ENCODE measurements at places on chromosomes 5 and 9.

DNA sequence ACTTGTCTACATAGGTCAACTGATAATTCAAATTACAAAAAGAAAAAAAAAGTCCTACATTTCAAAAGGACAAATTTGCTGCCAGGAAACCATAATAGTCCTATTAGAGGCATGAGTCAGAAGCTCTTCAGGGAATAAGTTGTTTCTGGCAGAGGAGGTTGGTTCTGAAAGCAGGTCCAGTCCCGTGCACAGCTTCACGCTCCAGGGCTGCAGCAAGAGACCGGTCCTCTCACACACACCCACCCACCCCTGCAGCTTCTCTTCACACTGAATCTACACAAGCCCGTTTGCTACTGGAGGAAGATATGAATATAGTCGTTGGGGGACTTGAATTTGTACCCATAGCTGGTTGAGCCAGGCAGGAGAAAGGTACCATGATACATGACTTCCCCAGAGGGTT is 36.9 kb upstream of the SLC1A3 start:
- DNase-seq, result no peak

DNA sequence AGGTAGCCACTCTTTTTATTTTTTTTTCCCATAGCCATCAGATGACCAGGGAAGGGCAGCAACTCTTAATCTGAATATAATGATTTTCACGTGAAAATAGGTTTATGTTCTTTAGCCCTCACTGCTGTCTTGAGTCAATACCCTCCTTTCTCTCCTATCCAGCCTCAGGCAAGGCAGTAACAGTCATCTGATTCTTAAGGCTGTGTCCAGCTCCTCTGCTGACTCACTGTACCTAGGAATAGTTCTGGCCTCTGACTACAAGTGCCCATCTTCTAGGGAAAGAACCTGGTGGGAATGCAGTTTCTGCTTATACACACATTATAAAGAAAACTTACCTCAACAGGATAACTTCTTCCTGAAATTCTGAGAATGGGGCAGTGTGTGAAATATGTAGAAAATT is 30.7 kb downstream of the DHX29 start:
- DNase-seq, result no peak

DNA sequence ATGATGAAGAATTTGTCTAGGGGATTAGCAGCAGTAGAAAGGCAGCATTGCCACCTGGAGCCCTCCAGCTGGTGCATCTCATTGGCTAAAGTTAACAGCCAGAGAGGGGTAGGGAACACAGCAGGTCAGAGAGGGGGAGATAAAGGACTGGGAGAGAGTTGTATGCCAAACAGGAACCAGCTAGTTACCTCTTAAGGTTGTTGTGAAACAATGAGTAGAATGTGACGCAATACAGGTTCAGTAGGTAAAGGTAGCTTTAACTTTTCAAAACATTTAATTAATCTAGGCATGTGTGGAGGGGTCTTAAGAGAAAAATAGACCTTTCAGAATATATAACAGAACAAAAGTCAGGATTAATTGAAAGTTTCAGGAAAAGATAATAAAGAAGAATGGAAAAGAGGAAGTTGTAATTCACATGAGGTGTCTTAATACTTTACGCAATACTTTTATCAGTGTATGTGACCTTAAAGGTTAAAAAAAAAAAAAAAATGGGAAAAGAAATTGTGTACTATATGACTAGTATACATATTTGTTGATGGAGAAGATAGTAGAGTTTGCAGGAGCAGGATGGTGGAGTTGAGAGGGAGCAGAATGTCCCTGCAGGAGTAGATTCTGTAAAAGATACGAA is 14.3 kb downstream of the FBXO38 start:
- no peak for DNase-seq

GRCh38 chr5:61617039-61617438 is 285.0 kb downstream of the ZSWIM6 start:
- DNase-seq, result no peak

DNA sequence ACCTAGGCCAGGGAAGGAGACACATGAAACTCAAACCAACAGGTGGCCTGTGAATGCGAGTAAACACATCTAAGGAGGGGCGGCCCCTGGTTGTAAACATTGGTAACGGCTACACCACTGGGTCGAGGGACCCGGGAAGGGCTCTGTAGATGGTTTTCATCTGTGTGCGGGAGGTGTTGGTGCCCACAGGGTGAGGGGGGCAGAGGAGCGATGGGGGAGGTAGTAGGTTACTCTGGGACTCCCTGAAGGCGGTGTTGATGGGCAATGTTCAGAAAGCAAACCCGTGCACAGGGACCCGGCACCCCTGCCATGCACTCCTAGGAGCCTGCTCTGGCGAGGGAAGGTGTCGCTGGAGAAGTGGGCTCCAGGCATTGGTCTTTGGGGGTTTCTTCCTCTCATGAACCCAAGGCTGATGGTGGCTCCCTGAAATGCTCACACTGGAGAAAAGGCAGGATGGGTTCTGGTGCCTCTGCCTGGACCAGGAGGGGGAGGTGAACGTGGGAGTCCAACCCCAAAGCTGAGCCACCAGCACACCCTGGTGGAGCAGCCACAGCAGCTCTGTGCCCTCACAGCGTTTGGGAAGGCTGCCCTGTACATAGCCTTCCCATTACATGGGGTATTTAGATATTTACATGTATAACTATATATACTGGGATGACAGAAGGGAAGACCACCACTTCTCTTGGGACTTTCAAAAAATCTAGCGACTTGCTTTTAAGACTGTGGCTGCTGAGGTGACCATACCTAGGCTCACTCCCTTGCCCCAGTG is 103.2 kb downstream of the ENTREP1 start:
- no peak for DNase-seq

DNA sequence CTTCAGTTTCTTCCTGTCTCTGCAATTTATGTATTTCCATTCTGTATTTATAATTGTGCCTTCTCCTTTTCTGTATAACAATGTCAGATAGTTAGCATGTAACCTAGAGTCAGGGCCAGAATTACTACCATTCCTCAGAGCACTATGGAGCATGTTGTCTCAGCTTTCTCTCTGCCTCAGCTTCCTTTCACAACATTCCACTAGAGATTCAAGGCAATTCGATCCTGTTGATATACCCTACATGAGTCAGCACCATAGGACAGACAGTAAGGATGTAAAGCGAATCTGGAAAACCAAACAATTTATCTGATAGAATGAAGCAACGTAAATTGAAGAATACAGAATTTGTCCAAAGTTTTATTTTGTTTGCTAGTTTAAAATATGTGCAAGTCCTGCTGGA is 728.3 kb upstream of the SEMA6A start:
- DNase-seq, result no peak

- no peak for DNase-seq
Measured at GRCh38 chr5:153658149-153658548, 167.7 kb downstream of the GRIA1 start.

DNA sequence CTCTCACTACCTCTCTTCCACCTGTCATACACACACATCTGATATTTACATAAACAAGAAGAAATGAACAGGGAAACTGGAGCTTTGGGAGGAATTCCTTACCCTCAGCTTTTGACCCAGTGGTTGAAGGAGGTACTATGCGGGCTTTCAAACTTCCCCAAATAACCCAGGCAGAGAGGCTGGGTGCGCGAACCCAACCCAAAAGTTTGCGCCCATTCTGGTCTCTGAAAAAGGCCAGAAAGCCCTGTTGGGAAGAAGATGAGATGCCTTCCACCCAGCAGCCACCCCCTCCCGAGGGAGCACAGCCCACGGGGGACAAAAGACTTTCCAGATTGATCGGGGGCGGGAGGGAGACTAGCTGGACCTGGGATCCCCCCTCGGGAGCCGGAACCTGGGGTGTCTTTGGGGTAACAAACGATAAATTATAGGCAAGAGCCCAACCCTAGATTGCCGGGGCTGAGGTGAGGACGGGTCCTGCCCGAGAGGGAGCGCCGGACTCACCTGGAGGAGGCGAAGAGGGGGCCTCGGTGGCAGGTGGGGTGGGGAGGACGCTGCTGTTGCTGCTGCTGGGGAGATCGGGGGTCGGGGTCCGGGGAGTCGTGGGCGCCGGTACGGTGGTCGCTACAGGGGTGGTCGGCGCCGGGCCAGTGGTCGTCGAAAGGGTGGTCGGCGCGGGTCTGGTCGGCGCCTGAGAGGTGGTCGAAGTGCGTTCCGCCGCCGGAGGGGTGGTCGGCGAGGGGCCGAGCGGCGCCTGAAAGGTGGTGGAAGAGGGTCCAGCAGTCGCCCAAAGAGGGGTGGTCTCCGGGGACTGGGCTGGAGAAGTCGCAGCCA is 798 bp downstream of the MEGF9 start:
- peak; percentile 79 for DNase-seq

DNA sequence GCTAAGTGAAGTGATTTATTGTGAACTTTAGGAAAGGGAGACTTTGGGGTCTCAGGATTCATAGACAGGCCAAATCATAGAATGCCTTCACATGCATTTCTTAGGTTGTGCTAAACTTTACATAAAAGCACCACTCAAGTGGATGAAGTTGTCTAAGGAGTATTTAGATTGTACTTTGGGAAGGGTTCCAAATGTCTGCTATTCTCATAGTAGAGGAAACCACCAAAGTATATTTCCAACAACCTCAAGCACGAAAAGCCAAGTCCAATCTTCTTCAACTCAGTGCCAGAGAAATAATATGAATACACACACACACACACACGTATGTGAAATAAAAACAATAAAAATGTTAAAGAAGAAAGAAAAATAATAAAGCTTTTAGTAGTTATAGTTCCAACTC is 41.8 kb downstream of the ENC1 start:
- no peak for DNase-seq

GRCh38 chr5:59296317-59297264 is 596.9 kb downstream of the PDE4D start:
- no peak for DNase-seq

DNA sequence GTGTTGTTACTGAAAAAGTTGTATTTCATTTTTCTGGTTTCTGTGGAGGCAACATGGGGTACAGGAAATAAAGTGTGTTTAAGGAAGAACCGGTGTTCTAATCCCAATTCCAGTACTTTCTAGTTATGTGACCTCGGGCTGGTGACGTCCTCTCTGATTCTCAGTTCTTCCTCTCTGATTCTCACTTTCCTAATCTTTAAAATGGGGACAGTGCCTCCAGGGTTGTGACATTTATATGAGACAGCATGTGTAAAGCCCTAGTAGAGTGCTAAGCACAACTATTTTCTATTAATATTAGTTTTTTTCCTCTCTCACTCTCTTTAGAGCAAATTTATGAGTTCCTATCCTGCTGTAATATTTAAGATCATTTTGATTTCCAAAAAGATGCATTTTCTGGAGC is 50.9 kb upstream of the PTPDC1 start:
- DNase-seq, result no peak

GRCh38 chr5:158559643-158560042 is 540.1 kb downstream of the EBF1 start:
- DNase-seq, result no peak

GRCh38 chr5:43362725-43363435 is 49.3 kb downstream of the CCL28 start:
- no peak for DNase-seq

- DNase-seq, result no peak
Measured at GRCh38 chr5:9869616-9870288, 239.6 kb upstream of the TAS2R1 start.

DNA sequence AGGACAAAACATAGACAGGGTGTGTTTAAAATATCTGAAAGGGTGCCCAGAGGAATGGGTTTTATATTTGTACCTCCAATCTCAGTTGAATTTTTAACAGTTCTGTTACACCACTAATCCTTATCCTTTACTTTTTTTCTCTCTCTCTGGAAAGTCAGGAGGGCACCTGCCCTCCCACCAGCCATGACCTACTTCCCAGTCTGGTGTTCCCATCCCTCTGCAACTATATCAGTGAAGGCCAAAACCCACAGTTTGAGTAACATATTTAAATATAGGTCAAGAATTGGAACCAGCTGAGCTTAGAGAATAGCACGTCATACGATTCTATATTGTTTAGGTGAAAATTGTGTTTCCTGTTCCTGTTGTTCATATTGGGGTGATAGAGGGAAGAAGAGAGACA is 229.8 kb downstream of the NTRK2 start:
- DNase-seq, result no peak

DNA sequence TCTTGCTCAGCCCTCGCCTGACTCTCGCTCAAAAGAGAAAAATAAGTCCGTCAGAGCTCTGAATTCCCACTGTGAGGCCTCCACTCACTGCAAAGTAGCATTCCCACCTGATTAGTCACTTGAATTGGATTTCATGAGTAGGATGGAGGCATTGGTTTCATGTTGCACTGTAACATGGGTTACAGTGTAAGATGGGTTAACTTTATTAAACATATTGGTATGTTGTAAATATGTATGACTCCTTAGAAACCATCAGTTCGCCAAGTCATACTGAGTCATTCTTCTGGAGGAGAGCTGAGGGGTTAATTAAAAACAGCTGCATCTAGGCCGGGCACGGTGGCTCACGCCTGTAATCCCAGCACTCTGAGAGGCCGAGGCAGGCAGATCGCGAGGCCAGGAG is 93.8 kb upstream of the BNC2 start:
- no peak for DNase-seq

DNA sequence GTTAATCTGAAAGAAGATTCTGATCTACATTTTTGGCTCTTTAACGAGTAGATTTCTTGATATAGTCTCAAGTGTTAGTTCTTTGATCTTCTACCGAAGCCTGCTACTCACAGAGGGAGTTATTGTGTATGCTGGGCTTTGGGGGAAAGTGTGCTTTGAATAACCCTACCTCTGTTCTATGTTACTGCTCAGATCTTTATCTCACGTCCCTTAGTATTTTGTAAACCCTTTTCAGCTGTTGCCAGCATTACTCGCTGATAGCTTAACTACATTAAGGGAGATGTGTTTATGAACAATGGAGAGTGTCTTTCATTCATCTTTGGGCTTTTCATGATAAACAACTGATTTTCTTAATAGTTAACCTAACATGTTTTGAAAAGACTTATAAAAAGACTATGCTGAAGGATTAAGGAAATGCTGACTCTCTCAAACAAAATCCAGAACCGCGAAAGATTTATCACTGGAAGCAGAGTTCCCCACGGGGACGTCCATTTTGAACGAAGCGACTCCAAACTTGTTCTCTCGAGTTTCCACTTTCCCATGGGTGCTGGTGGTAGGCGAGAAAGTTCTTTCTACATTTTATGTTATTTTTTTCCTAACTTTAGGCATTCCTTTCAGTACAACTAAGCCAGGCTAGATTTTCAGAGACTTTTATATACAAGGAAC is 27.9 kb upstream of the ALDH1A1 start:
- no peak for DNase-seq

- no peak for DNase-seq
Measured at GRCh38 chr5:111227226-111227782, 3.1 kb downstream of the CAMK4 start.

GRCh38 chr5:169160405-169160901 is 140.5 kb downstream of the SLIT3 start:
- DNase-seq, result no peak

GRCh38 chr9:19410594-19410993 is 1.8 kb downstream of the ACER2 start:
- no peak for DNase-seq

DNA sequence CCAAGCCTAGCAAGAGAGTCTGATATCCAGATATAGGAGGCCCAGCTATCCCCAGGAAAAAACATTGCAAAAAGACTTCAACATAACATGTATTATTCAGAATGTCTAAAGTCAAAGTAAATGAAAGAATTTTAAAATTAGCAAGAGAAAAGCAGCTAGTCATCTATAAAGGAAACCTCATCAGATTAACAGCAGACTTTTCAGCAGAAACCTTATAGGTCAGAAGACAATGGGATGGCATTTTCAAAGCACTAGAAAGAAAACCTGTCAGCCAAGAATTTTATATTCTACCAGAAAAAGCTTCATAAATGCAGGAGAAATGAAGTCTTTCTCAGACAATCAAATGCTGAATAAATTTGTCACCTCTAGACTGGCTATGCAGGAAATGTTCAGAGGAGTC is 9.9 kb downstream of the OR1L3 start:
- DNase-seq, result no peak

- DNase-seq, result no peak
Measured at GRCh38 chr5:111551161-111551560, 38.8 kb upstream of the STARD4 start.

Measured in coronary artery (tissue), 2 donors.